ENCODE measurements at places on chromosomes 12 and 14.

DNA sequence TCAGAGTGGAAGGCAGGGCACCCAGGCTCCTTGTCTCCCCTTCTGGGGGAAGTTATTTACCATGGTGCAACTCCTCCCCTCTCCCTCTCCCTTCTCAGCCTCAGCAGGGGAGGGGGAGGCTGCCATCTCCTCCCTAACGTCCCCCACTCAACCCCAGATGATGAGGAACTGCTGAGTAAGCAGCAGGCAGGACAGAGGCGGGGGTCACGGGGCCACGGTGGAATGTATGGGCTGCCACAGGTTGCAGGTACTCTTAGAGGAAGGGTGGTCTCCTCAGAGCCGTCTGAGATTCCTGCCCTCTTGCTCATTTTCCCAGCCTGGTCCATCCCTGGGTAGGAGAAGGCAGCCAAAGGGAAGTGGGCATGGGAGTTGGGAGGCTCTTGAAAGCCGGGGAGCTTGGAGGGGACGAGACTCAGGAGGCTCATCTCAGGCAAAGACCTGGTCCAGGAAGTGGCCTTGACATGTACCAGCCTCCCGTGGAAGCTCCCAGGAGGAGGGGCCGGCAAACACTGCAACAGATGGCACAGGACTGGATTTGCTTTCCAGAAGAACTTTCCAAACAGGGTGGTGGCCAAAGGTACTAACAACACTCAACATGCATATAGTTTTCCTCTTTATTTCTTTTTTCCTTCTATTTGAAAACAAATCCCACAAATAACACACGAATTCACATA, 19.0 kb downstream of the RIN3 start:
- no peak for DNase-seq

GRCh38 chr12:60093428-60093827, 497.6 kb downstream of the SLC16A7 start:
- no peak for DNase-seq

DNA sequence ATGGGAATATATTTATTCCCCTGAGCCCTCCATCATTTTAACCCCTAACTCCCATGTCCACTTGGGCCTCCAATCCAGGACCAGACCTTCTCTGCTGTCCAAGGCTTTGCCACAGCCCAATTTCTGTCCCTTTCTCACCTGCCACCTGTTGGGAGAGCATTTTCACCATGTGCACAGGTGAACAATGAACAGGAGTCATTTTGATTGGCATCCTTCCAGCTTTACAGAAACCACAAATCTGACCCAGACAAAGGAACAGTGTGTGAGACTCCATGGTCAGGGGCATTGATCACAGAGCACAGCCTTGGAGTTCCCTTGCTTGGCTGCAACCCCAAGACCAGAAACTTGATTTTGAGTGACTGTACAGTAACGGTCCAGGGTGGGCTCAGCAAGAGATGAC, 91.9 kb downstream of the CRACR2A start:
- DNase-seq, result no peak

GRCh38 chr12:100171248-100171647, 28.6 kb upstream of the BLTP3B start:
- no peak for DNase-seq

DNA sequence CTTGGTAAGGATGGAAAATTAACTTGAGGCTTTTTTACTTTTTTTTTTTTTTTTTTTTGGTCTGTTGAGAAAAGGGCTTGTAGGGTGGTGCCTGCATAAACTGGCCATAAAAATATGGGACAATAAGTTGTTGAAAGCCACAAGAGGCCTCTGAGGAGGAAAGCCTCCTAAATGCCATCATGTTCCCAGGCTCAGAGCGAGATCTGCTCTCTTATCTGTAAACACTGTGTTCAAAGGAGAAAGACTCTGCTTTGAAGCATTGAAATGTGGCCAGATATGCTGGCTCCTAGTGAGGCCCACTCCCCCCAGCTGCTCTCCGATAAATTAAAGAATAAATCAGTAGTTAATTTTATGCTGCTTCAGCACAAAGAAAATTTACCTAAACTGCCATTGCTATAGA, 504.9 kb downstream of the DIO2 start:
- no peak for DNase-seq

DNA sequence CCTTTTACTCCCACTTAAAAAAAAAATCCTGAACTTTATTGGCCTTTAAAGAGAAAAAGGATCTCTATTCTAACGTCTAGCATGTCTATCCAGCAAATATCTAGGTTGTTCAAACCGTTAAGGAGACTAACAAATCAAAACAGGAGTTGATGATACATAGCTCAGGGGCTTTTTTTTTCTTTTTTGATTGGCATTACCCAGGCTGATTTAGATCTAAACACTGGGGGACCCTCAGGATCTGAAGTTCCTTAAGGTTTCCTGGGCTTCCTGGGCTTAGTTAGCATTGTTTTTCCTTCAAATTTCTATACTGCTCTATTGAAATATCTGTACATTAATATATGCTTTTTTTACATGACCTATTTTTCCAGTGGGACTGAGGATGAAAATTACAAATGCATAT, 42.3 kb downstream of the EFCAB11 start:
- DNase-seq, result no peak

GRCh38 chr12:113152835-113153814, 3.6 kb downstream of the CFAP73 start:
- DNase-seq, result peak; percentile 87

DNA sequence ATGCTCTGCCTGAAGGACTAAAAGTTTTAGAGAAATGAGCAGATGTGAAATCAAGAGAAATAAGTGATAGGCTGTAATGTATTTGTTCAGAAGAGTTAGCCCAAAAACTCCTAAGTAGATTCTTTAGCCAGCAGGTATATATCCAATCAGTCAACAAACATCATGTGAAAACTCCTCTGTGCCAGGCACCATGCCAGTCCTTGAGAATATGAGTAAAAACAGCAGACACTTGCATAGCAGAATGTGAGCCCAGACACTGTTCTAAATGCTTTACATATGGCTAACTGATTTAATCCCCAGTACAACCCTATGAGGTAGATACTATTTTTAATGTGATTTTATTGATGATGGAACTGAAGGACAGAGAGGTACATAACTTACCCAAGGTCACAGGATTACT, 329.8 kb downstream of the PAWR start:
- DNase-seq, result no peak

- no peak for DNase-seq
Measured at GRCh38 chr14:51004352-51004800, 60.1 kb upstream of the PYGL start.

DNA sequence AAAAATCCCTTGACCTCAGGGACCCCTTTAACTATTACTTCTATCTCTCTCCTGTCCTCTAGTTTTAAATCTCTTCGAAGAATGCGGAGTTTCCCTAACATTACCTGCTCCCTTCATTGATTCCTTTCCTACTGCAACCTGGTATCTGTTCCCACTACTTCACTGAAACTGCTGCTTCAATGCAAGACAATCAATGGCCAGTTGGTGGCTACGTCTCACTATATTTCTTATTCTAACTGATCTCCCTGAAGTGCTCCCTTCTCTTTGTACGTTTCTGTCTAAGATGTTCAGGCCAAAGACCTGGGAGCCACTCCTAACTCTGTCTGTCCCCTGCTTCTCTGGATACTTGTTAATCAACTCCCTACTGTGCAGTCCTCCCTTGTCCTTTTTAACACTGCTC, 10.3 kb upstream of the KCNA1 start:
- DNase-seq, result peak; percentile 14

DNA sequence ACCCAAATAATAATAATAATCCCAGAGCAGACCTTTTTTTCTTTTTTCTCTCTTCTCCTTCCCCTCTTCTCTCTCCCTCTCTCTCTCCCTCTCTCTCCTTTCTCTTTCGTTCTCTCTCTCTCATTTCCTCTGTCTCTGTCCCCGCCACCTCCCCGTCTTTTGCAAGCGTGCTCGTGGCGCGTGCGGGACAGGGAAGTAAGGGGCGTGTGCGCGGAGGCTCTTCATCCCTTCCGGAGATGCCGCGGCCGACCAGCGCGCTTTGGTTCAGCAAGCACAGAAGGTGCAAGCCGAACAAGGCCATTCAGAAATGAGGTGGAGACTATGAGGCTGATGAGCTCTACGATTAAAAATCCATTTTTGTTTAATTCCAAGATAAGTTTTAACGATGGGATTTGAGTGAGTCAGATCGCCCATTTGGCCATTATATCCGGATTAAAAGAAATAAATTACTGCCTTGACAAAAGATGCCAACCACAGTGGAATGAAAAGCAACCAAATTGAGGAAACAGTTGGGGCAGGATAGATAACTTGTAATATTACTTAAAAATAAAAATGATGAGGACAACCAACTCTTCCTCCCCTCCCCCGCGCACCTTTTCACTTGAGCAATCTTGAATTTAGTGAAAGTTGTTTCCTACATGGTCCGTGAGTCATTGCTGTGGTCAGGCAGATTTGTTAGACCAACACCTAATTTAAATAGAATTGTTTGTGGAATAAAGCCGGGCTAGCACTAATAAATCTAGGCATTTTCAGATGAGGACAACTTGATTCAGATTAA, 1.2 kb upstream of the AMIGO2 start:
- DNase-seq, result peak; percentile 51

GRCh38 chr12:97308576-97309198, 153.9 kb upstream of the RMST start:
- DNase-seq, result peak; percentile 24

GRCh38 chr12:31620311-31620710, 29.4 kb upstream of the DENND5B start:
- no peak for DNase-seq

GRCh38 chr12:28121433-28121832, 68.8 kb upstream of the CCDC91 start:
- no peak for DNase-seq

GRCh38 chr12:52920937-52921336, 16.1 kb upstream of the KRT8 start:
- peak; percentile 48 for DNase-seq

DNA sequence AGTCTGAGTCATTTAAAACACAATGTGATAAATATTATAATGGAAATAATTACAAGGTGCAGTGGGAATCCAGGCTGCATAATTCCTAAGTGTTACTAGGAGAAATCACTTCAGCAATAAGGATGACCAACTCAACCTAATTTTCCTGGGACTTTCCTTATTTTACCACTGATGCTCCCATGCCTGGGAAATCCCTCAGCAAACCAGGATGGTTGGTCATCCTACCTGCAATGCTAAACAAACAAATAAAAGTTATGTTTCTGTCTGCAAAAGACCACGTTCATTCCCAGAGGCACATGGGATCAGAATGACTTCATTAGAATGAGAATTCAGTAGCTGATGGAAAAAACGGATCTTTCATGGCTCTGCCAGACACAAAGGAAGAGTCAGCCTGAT, 130.8 kb upstream of the RAP1B start:
- DNase-seq, result no peak

DNA sequence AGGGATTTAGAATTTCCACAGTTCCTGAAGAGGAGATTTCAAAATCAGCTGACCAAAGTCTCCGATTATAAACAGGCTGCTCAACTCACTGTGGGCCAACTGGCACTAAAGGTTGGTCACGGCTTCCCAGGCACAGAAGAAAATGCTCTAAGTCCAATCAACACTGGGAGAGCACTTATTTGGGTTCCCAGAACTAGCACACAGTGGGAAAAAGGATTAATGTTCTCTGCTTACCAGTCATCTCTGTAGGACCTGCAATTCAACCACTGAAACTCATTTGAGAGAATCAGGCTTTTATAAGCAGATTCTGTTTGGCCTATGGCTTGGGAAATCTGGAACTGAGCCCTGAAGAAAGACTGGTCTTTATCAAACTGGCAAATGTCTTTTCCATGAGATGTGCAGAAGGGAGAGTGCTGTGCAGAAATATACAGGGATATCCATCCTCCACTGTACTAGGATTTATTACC, 49.4 kb downstream of the ABCC9 start:
- DNase-seq, result no peak

- no peak for DNase-seq
Measured at GRCh38 chr14:62364800-62365280, 602.6 kb downstream of the SNAPC1 start.

GRCh38 chr14:55897031-55897430, 221.2 kb upstream of the PELI2 start:
- DNase-seq, result no peak

DNA sequence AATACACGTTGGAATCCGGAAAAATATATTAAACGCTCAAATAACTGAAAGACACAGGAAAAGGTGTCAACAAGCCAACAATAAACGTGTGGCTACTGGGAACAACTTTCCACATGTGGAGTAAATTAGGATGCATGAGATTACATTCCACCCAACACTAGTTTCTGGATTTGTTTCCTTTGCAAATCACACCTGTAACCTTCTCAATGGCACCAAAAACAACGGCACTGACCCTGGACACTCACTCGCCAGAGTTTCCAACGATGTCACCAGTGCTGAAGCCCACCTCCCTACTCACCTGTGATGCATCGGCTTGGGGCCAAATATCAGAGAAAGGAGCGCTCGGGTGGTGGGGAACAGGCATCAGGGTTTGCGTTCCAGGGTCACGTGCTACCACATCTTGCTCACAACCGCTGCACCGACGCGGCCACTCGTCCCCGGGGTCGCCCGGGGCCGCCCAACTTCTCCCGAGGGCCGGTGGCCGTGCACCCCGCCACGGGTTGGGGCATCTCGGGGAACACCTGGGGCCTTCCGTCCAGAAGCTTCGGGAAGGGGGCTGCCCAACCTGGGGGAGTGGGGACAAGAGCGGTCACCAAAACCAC, 629 bp downstream of the PRDM4 start:
- peak; percentile 50 for DNase-seq

- DNase-seq, result no peak
Measured at GRCh38 chr14:103927566-103927965, 690 bp upstream of the TDRD9 start.

DNA sequence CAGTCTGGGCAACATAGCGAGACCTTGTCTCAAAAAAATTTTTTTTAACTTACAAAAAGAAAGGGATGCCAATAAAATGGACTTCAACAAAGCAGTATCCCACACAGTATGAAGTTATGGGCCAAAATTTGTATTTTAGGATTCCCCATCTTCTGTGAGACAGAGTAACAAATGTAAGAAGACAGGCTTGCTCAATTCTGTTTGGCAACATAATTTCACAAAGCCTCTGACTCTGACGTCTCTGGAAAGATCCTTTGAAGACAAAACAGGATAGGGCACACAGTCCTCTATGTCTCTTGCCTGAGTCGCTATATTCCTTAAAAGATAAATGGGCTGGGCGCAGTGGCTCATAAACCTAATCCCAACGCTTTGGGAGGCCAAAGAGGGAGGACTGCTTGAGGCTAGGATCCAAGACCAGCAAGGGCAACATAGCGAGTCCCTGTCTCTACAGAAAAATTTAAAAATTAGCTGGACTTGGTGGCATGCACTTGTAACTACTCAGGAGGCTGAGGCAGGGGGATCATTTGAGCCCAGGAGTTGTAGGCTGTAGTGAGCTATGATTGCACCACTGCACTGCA, 1.1 kb upstream of the HOMEZ start:
- no peak for DNase-seq

GRCh38 chr12:128471491-128471890, 204.5 kb downstream of the TMEM132C start:
- DNase-seq, result no peak

DNA sequence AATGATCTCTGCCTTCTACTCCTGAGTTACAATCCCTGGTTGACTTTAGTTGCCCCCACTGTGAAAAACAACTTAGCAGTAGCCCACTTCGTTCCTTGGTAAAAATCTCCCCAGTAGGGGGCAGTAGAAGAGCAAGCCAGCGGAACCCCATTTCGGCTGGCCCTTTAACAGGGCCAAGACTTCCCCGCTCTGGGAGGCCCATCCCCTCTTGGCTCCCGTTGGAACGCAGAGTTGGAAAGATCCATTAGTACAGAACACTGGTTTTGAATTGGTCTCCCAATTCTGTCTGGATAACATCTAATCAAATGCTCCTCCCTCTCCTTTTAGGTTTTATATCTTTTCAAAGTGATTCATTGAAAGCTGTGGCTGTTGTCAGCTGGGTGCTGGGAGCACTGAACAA, 1133.3 kb downstream of the BCL11B start:
- DNase-seq, result peak; percentile 87

All from neural progenitor cell (in vitro differentiated cells).